ENCODE measurements at places on chromosomes 5 and 9. TPM values are rescaled to one million over a fixed set of nuclear protein-coding genes. Genes with fewer than 3 reads are reported as not detected.

DNA sequence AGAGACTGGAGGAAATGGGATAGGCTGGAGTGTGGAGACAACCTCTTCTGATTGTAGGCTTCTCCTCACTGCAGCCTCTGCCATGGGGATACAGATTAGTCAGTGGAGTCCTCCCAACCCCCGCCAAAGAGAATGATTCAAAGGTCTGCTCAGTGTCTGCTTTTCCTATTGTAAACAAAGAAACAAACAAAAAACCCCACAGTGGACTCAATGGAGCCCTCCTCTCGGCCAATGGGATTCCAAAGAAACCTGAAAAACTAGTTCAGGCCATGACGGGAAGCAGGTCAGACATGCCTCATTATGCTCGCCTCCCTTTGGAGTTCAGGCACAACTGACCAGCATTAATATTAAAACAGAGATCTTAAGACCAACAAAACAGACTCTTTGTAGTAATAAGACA is 85.8 kb downstream of the SEC61B start:
- DNase-seq, result no peak

The CCL21 gene
- total RNA-seq, result not detected

GRCh38 chr5:124289641-124290311 is 456.7 kb downstream of the ZNF608 start:
- DNase-seq, result no peak

The PTBP3 gene
- total RNA-seq, result 16.3 TPM

GRCh38 chr5:174148721-174149120 is 103.2 kb downstream of the NSG2 start:
- DNase-seq, result no peak

DNA sequence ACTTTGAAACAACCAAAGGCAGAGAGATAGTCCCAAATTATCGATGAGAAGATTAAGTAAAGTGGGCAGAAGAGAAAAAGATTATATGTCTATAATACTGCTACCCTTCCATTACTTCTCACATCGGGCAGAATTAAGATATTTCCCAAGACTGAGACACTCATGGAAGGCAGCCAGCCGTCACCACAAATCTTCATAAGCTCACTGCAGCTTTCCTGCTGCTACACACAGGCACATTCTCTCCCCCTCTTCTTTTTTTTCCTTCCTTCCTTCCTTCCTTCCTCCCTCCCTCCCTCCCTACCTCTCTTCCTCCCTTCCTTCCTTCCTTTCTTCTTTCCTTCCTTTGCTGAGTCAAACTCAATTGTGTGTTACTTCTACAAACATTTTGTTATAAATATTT is 58.7 kb upstream of the SPATA31C2 start:
- DNase-seq, result peak; percentile 70

The TMEM250 gene
- 78.4 TPM for total RNA-seq

GRCh38 chr5:133269691-133270090 is 217.9 kb downstream of the HSPA4 start:
- DNase-seq, result no peak

- DNase-seq, result no peak
Observed at GRCh38 chr9:86842573-86842972, 104.7 kb downstream of the GAS1 start.

- peak; percentile 98 for DNase-seq
Observed at GRCh38 chr5:39424736-39425637, at the start of gene DAB2. Gene DAB2 (minus strand): TSS chr5:39424980. CDS start chr5:39394320, 30,660 bp downstream.

GRCh38 chr5:134248256-134248655 is 22.4 kb upstream of the PPP2CA start:
- DNase-seq, result no peak

The TAF1L gene
- not detected for total RNA-seq

GRCh38 chr5:13591621-13592020 is 352.9 kb downstream of the DNAH5 start:
- no peak for DNase-seq

GRCh38 chr5:75335952-75336614 is 937 bp upstream of the HMGCR start:
- peak; percentile 67 for DNase-seq

The UGT3A1 gene
- total RNA-seq, result not detected

The CNTRL gene
- 0.72 TPM for total RNA-seq

- no peak for DNase-seq
Observed at GRCh38 chr9:37880916-37881479, 22.9 kb downstream of the SLC25A51 start.

The GPX3 gene
- 2.3 TPM for total RNA-seq

- DNase-seq, result no peak
Observed at GRCh38 chr5:55900068-55900467, 48.9 kb downstream of the IL31RA start.

The CYSRT1 gene
- 0.89 TPM for total RNA-seq

The PCDHB9 gene
- 1.9 TPM for total RNA-seq

The MTRR gene
- 60.8 TPM for total RNA-seq

The SPINK6 gene
- total RNA-seq, result not detected
